ENCODE measurements at places on chromosomes 4 and X.

DNA sequence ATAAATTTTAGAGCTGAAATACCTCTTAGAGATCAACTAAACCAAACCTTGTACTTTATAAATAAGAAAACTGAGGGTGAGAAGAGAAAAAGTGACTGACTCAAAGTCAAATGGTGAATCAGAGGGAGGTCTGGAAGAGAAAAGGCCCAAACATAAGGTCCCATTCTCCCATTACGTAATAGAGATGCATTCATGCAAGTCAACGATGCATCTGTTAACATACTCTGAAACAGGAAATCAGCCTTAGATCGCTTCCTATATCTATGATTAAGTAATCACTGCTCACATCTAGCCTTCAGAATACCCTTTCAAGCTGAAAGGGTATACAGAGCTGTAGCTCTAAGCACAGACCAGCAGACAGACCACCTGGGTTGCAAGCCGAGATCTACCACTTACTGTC lies 6.5 kb downstream of the RNF150 start:
- DNase-seq, result no peak

DNA sequence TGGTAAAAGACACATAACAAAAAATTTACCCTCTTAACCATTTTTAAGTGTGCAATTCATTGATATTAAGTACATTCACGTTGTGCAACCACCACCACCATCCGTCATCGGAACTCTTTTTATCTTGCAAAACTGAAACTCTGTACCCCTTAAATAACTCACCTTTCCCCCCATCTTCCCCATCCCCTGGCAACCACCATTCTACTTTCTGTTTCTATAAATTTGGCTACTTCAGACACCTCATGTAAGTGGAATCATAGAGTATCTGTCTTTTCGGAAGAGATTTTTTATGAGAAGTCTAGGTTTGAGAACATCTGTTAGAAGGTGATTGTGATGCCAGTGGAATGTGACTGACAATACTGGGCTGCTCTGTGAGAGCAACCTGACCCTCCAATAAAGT lies 39.8 kb upstream of the CCDC149 start:
- no peak for DNase-seq

GRCh38 chrX:10833299-10834169 lies 213.1 kb upstream of the MID1 start:
- no peak for DNase-seq

GRCh38 chrX:19879735-19880378 lies 7.5 kb downstream of the SH3KBP1 start:
- DNase-seq, result no peak
